ENCODE measurements at places on chromosomes 4 and X.

DNA sequence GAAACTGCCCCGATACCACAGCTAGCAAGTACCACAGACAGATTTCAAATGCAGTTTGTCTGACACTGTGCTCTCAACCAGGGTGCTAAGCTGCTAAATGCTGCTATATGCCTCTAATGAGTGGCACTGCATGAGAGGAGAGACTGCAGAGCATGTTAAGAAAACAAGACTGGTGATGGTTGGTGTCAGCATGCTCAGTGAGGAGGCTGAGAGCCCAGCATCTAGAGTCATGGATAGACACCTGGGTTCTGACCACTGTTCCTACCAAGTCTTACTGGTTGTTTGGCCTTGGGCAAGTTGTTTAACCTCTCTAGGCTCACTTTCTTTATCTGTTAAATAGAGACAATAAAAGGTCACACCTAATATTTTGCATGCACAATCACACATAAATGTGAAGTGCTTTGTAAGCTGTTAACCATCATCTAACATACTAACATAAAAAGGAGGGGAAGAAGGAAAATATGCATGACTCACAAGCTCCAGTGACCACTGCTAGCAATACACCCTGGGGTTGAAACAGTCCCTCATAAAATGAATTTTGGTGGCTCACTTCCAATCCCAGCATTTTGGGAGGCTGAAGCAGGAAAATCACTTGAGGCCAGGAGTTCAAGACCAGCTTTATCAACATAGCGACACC is 20.7 kb downstream of the HHIP start:
- DNase-seq: no peak

DNA sequence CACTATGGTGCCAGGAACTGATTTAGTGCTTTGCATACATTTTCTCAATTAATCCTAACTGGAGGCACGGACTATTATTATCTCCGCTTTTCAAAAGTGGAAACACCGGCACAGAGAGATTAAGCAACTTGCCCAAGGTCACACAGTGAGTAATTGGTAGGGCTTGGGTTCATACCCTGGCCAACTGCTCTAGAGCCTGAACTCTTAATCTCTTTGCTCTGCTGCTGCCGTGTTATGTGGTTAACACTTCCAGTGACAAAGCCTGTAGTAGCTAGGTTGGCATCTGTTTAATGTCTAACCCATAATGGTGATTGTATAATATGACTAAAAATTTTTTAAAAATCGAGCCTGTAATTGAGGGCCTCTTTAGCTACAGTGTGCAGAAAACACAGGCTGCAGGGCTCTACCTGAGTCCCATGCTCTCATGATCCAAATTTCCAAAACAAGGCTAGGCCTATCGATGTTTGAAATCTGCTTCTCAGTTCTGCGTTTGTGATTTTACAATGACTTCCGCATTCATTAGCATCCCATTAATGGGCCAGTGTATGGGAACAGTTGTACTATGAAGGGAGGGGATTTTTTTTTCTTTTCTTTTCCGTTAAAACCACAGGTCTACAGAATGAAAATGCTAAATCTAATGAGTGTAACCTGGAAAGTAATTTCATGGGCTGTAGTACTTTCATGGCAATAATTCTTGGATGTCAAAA is 219.3 kb upstream of the JADE1 start:
- no peak for DNase-seq

DNA sequence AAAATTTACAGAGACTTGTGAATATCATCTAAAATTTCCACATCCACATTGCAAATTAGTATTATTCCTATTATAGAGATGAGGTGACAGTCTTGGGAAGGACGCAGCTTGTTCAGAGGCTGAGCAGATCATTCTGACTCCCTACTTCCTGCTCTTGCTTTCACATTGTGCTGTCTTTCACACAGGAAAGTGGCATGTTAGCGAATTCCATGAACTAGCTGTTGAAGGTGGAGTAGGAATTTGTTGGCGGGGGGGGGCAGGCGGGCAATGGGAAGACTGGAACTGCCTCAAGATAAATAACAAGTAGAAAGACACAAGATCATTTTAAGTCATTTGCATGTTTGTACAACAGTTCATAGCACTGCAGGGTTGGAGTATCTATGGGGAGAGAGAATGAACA is 2.3 kb downstream of the PF4V1 start:
- DNase-seq: no peak

DNA sequence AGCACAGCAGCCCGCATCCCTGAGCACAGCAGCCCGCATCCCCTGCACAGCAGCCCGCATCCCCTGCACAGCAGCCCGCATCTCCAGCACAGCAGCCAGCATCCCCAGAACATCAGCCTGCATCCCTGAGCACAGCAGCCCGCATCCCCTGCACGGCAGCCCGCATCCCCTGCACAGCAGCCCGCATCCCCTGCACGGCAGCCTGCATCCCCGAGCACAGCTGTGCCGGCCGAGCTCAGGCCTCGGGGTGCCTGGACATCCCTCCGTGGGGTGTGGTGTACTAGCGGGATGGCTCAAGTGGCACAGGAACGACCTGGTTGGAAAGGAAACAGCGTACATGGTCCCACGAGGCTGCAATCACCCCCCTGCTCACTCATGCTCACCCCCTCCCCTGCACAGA is 26.8 kb downstream of the ABLIM2 start:
- DNase-seq: no peak

GRCh38 chrX:2318371-2318770 is 182.4 kb downstream of the DHRSX start:
- DNase-seq: no peak

GRCh38 chr4:48634688-48635308 is 144.7 kb downstream of the ZAR1 start:
- no peak for DNase-seq

DNA sequence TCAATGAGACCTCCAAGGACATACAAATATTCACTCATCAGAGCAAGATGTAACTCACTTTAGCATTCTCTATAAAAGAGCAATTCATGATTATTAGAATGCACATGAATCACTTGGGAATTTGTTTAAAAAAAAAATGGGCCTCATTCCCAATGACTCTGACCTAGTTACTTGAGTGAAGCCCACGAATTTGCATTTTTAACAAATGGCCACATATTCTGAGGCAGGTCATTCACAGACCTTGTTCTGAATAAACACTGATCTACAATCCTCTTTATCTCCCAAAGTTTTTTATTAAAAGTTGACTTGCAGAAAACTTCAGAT is 255.1 kb upstream of the VEGFC start:
- DNase-seq: no peak

DNA sequence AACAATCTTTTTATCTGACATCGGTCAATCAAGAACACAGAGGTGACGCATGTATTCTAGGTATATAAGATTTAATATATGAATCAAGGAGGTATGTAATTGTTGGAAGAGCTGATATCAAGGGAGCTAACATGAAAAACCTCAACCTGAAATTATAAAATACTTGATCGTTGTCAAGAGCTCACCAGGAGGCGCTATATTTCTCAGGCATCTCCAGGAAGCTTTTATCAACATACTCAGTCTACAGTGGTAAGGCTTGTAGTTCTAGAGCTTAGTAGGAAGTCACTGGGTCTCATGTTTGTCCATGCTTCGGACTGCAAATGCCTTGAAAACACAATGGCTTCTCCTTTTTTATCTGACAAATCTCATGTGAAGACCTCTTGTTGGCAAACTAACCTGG is 156.1 kb downstream of the GRXCR1 start:
- no peak for DNase-seq

- DNase-seq: peak; percentile 47
Observed at GRCh38 chrX:101595739-101596419, 21.9 kb downstream of the ARMCX6 start.

DNA sequence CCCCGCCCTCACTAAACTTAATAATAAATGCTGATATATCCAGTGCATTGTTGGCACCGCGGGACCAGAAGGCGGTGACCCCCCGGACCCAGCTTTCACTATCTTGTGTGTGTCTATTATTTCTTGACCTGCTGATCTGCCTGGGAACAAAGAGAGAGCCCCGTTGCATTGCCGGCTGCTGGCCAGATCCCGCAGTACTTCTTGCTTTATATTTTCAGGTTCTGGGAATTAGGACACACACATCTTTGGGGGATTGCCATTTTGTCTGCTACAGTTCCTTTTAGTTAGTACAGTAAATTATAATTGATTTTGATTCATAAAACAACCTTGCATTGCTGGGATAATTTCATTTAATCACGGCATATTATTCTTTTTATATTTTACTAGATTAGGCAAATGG is 2.2 kb upstream of the RTL8B start:
- DNase-seq: no peak

DNA sequence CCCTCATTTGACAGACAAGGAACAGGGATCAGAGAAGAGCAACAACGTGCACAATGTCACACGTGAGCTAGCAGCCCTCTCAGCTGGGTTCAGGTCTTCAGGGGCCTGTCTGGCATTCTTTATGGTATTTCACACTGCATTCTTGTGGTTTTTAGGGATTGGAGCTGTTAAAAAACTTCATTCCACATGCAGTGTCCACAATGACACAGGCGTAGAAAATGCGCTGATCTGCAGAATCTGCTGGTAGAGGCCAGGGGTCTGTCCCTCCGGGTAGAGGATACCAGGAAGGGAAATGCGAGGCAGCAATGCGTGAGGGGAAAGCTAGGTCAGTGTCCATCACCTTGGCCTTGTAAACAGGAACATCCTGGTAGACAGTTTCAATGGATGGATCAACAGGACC is 36.6 kb downstream of the MAP7D3 start:
- no peak for DNase-seq

DNA sequence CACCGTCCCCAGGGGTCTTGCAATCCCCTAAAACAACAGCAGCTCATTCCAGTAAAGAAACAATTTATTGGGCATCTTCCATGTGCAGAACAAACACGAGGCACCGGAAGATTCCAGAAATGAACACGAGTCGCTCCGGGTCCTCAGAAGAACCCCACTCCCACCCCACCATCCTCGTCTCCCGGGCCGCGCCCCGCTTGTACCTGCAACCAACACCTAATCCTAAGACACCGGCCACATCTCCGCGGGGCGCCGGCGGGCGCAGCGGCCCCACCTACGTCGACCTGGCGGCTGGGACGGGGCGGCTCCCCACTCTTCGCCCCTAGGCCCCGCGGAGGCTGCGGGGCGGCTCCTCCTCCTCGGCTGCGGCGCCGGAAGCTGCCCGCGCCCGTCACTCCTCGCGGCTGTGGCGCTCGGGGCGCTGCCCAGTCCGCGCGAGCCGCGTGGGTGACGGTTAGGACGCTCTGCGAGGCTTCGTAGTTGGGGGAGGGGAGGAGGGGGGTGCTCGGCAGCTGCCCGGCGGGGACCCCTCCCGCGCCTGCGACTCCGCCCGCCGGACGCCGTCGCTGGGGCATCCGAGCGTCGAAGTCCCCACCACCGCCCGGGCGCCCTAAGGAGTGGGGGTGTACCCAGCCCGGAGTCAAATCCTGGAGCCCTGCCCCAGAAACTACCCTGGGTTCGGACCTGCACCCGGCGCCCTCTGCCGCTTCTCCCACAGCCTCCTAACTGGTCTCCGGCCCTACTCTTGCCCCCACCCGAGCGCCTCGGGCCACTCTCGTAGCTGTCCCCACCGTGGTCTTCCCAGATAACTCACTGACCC is at the start of gene CCDC158:
CCDC158 (minus strand) TSS at position 380 of the 820 bp plus-strand sequence. CDS start 17,934 bp downstream, outside the sequence.
- DNase-seq: no peak

- no peak for DNase-seq
Observed at GRCh38 chrX:153853180-153853901, 23.0 kb upstream of the PDZD4 start.

- no peak for DNase-seq
Observed at GRCh38 chrX:103415528-103415927, 39.2 kb downstream of the BEX3 start.

DNA sequence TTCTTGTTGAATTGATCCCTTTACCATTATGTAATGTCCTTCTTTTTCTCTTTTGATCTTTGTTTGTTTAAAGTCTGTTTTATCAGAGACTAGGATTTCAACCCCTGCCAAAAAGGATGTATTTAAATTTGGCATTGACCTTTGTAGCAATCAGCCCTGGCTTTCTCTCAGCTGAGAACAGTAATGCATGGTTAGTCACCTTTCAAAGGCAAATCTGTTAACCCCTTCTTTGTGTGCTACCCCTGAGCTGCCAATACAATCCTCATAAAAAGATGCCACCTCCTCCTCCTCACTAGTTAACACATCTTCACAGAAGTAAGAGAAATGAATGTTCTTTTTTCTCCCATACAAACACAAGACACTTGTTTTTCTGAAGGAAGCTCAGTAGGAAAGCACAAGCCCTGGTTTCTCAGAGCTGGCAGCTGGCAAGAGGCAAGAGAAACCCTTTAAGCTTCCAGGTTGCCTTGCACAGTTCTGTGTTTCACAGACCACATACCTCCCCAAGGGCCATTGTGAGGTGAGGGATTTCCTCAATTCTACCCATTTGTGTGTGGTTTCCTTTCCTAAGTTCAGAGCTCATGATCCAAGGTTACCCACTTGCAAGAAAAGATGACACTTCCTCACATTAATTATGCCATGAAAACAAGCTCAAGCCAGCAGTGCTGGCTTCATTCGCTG is 122.6 kb downstream of the RCHY1 start:
- DNase-seq: no peak

GRCh38 chr4:74166135-74166534 is 8.2 kb downstream of the MTHFD2L start:
- no peak for DNase-seq

- no peak for DNase-seq
Observed at GRCh38 chr4:175453456-175453855, 358.6 kb downstream of the GPM6A start.

DNA sequence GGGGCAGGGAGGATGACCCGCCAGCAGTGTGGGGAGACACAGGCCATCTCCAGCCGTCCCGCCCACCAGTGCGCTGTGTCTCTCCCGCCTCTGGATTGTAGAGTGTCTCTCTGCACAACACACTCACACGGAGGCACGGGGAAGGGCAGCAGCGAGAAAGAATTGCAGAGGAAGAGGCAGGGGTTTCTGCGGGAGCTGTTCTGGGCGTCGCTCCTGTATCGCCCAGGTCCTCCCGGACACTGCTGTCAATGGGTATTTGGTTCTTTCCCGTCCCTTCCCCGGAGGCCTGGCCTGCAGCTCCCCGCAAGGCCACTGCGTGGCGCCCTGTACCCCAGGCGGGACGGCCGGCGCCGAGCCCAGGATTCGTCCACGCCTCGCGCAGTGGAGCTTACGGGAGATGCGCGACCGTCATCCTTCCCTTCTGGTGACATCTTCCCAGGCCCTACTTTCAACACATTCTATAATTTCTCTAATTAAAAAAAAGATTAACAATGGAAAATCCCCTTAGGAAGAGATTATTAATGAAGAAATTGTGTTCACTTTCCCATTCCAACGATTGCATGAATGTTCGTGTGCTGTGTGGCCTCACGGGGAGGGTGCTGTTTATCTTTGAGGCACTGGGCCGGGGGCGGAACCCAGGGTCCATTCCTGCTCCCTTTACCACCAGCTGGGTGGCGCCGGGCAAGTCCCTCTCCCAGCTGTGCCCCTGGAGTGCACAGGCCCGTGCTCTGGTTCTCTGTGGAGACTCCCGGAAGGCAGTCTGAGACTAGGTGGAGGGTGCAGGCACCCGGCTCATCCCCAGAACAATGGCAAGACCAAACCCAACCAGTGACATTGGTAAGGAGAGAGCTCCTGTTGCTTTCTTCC is 95.7 kb downstream of the CPZ start:
- peak; percentile 8 for DNase-seq

DNA sequence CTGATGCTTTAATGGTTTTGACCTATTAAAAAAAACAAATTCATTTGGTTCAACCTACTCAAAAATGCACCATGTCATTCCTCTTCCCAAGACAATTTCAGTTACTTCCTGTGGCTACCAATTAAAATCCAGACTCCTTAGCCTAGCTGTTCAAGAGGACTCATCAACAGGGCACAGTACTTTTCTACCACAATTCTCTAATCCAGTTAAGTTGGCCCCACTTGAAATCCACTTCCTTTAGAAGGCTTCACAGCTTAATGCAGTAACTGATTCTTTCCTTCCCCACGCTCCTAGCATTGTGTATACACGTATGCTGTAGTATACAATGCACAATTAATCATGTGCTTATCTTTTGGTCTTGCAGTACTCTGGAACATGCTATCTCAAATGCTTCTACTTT is 129.8 kb downstream of the UGT8 start:
- no peak for DNase-seq
